ENCODE measurements at places on chromosomes 1 and 21. TPM values are rescaled to one million over a fixed set of nuclear protein-coding genes. Genes with fewer than 3 reads are reported as not detected.
A peak's percentile ranks its signal among the peaks of the same experiment; 100 is the strongest.

- no peak for DNase-seq
Observed at GRCh38 chr1:84869720-84870119, 23.3 kb downstream of the LPAR3 start.

The AZIN2 gene
- total RNA-seq, result 8.2 TPM

The TBX19 gene
- 2.2 TPM for total RNA-seq

DNA sequence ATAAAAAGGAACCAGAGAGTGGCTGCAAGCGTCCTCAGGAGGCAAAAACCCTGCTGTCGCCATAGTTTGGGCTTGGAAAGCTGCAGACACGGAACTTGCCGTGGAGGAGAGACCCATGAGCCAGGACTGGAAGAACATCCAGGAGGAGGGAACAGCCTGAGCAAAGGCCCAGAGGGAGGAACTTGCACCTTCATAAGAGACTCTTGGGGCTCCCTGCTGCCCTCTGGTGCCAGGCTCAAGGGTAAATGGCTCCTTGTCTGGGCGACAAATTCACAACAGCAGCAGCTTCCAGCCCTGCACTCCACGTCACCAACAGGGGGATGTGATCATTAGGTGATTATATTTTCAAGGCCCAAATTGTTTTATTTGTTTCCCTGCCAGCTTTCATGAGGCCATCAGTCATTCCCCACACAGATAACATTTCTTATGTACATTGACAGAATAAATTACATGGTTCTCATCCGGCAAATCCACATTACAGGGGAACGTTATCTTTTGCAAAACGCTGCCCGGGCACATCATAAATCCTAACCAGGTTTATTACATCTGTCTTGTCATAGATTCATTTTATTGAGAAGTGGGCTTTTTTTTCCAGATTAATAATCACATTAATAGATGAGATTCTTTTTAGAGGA is 143.0 kb upstream of the GRIK3 start:
- DNase-seq, result peak; percentile 76

DNA sequence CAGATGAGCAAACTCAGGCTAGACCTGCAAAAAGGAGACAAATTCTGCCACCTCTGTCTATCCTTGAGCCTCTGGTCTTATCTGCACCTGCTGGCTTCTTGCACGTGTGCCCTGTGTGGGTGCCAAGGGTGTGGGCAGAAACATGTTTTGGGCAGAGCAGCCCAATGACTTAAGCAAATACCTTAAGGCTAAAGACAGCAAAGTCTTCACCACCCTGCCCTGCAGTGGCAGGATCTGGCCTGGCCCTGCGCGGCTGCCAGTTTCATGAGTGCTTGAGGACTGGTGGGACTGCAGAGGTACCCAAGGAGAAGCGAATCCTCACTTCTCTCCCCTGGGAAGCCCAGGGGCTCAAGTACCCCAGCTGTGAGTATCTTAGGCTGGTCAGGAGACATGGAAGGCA is 3.8 kb upstream of the SLC26A9 start:
- DNase-seq, result no peak

- DNase-seq, result no peak
Observed at GRCh38 chr1:1437033-1437903, 1.8 kb downstream of the VWA1 start.

GRCh38 chr1:68213843-68214242 is 18.5 kb downstream of the WLS start:
- DNase-seq, result no peak

- DNase-seq, result no peak
Observed at GRCh38 chr1:8646189-8646588, 171.3 kb downstream of the RERE start.

GRCh38 chr1:77121503-77121902 is 97.7 kb downstream of the PIGK start:
- no peak for DNase-seq

The CTSS gene
- 2.5 TPM for total RNA-seq

DNA sequence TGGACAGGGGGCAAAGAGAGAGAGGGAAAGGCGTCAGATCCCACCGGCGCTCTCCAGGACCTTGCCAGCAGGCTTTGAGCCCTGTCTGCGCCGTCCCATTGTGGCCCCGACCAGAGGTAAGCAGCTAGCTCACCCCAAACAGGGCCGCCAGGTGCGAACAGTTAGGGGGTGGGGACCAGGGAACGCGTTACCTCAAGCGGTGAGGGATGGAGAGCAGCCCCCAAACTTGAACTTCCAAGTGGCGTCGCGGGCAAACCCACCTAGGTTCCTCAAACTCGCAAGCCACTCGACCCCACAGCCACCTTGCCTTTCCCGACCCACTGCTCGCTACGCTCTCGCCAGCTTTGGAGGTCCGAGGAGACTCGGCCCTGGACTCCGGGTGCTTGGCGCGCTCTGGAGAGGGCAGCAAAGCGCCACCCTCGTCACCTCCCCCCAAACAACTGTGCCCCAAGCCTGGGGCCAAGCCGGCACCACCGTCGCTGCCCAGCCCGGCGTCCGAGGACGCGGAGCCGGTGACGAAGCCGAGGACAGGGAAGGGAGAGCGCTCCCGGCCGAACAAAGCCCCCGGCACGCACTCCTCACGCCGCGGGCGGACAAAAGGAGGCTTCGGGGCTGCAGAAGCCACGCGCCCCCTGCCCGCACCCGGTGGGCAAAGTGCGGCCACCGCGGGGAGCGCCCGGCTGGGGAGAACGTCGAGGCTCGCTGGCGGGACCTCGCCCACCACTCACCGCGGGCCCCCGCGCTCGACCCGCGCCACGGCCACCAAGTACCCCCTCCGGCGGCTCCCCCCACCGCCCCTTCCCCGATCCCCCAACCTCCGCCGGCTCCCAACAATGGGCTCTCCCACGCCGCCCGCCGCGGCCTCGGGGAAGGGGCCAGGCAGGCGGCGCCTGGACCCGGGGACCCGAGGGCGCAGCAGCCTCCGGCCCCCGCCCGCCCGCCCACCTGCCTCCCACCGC is 976 bp downstream of the SSBP3 start:
- no peak for DNase-seq

GRCh38 chr1:156232201-156232894 is 9.6 kb upstream of the BGLAP start:
- no peak for DNase-seq

The OR2L5 gene
- total RNA-seq, result not detected

The TSPEAR gene
- total RNA-seq, result not detected

DNA sequence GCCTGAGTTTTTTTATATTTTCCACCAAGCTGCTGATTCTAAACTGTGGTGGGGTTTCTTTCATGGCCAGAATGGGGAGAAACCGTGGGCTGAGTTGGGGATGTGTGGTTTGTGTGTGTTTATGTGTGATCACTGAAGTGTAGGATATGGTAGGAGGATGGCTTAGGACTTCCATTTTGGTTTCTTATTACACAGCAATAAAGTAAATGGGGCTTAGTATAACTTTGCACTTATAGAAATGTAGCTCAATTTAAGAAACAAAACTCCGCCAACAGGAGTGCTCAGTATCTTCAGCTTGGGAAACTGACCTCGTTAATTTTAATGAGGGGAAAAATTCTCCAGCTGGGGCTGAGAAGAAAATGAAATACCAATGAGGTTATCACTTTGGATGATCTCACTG is 77.8 kb downstream of the PBX1 start:
- DNase-seq, result no peak

DNA sequence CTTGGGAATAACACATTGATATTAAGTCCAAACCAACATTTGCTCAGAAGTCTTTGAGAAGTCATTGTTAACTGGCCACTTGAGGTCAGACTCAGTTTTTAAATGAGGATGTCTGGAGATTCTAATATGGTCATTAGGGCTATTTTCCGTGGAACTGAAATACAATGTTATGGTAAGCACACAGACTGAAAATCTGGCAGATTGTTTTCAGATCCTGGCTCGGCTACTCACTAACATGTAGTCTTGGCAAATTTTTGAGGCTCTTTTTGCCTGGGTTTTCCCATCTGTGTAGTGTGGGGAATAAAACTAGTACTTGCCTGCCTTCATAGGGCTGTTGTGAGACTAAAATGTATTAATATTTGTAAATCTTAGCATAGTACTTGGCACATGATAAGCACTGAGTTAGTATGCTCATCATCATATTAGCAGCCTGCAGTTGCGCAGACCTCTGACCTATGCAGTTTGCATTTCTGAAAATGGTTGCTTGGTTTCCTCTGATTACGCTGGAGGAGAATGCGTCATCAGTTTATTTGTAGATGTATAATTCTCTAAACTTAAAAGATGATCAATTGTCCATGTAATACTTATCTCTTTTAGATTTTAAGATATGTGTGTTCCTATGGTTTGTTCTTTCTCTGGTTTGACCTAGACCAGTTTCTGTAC is 100.8 kb downstream of the C1orf21 start:
- no peak for DNase-seq

DNA sequence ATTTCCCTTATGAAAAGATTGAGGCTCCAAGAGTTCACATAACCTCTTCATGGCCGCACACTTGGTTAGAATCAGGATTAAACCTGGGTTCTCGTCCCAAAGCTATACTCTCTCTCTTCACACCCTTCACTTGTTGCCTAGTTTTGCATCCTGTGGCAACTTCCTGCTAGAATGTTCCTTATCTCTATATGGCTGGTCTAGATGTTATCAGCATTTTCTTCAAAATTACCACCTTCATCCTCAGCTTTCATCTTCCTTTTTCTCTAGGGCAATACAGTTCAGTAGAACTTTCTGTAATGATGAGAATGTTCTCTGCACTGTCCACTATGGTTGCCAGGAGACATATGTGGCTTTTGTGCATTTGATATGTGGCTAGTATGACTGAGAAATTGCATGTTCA is 31.1 kb upstream of the BCAR3 start:
- no peak for DNase-seq

The OR10J1 gene
- not detected for total RNA-seq
